HCEC 1CT (cell line): ENCODE measurements at places on chromosomes 4 and X.

GRCh38 chrX:76148041-76148665 is 24.7 kb upstream of the PBDC1 start:
- peak; percentile 22 for DNase-seq

GRCh38 chrX:87160435-87161010 is 357.1 kb upstream of the KLHL4 start:
- no peak for DNase-seq

GRCh38 chr4:106796876-106797275 is 239.2 kb downstream of the DKK2 start:
- no peak for DNase-seq

GRCh38 chr4:110224812-110225211 is 26.4 kb upstream of the ELOVL6 start:
- no peak for DNase-seq

DNA sequence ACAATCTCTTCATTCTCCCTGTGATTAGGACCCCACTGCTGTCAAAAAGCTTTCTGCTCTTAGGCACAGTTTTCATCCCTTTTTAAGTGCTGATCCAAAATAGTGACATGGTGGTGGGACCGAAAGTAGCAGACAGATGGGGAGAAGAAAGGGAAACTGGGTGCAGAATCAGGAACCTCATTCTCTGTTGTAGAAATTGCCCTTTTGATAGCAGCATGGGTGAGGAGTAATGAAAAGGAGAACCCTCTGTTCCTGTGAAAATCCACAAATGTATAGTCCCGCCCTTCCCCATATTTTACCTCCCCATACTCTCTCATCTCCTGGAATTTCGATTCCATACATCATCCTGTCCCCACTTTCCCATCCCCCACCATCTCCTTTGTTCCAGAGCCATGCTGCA is 126.5 kb downstream of the STIM2 start:
- no peak for DNase-seq

- DNase-seq, result no peak
These were observed 203.7 kb upstream of the SLITRK2 start for GRCh38 chrX:145613894-145614293.

- DNase-seq, result no peak
These were observed at the start of gene GALNTL6 for GRCh38 chr4:171812665-171813525. Gene GALNTL6, plus strand, starts transcription at chr4:171813404.

GRCh38 chr4:11768251-11768972 is 339.7 kb upstream of the HS3ST1 start:
- DNase-seq, result no peak

GRCh38 chr4:48985976-48986653 is at the start of gene CWH43:
Gene CWH43, plus strand, starts transcription at chr4:48986275. Its CDS starts 155 bp downstream, at chr4:48986430.
- no peak for DNase-seq

GRCh38 chrX:129790146-129790545 is 10.4 kb downstream of the SASH3 start:
- no peak for DNase-seq

DNA sequence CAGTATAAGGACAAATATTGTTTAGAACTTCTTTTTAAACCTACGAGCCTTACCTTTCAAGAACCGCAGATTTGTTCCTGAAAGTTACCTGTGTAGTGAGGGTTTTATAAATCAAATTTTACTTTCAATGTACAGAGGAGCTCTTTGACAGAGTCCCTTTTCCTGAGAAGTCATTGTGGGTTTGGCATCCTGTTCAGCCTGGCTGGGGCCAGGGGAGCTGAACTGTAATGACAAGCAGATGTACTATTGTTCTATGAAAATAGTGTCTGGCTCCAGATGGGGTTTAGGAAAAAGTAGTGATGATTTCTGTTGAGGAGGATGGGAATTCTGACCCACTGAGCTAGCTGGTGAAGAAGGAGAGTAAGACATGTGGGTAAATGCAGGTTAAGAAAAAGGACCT is 196.2 kb upstream of the PGRMC2 start:
- DNase-seq, result no peak

- peak; percentile 80 for DNase-seq
These were observed 1.5 kb downstream of the CLCN3 start for GRCh38 chr4:169621731-169622492.

DNA sequence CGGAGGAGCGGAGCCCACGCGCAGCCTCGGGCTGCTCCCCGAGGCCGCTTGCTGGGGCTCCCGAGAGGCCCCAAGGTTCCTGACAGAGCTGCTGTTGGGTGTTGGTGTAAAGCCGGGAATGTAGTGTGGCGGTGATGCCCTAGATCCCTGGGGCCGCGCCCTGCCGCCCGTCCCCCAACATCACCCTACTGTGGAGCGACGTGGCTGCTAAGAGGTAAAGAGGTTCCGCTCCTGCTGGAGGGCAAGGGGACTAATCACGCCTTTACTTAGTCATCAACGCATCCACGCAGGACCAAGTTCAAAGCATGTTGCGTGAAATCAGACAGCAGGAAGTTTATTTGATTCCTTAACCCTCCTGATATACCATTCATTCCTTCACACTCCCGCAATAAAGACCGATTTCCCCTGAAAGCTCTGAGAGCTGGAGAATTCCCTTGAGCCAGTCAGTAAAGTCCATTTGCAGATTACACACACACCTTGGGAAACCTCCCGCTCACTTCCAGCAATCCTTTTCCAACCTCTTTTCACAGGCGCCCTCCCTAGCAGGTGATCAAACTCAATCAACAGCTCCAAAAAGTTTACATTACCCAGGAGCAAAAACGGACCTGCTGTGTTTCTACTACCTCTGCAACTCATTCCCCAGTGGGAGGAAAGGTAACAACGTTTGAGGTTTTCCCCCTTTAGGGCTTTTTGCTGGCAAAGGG is 579 bp upstream of the GABRA2 start:
- DNase-seq, result no peak

DNA sequence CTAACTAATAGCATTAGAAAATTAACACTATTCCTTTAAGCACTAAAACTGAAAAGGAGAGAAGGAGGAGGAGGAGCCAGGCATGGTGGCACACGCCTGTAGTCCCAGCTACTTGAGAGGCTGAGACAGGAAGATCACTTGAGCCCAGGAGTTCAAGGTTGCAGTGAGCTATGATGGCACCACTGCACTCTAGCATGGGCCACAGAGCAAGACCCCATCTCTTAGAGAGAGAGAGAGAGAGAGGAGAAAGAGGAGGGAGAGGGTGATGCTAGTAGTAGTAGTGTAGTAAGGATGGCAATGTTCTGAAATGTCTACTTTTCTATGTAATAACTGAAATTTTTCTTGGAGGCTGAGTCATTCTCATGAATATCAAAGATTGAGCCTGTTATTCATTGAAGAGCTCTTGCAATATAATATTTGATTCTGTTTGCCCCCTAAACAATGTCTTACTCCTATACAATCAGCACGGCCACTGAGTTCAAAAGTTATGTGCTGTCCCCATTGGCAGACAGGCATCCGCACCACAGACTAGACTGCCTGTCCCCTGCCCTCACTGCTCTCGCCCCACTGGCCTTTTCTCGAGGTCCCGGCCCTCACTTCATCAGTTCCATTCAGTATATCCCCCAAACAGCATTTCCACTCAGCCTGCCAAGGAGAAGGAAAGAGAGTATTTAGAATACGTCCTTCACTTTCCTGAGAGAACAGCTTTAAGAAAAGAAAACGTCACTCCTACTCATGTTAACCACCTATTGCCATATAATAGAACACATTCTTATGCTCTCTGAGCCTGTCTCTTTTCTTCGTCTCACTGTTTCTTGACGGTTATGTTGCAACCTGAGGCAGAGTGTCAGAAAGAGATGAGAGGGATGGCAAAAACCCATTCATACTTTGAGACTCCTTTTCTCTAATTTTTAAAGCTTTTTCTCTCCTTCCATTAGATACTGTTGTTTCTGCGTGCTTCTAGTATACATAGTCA is 238.1 kb downstream of the PALLD start:
- DNase-seq, result no peak

DNA sequence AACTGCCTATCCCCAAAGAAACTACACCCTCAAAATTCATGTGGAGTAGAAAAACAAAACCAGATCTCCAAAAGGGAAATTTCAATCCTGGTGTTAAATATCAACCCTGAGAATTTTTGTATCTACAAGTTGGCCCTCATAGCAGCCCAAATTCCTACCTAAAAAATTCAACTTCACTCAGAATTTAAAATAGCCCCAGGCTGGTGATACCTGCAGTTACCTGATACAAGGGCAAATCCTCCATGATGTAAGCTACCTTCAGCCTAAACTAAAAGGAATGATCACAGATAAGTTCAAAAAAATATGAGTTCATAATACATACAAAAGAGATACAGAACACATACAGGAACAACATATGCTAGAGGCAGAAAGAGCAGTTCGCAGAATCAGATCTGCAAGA is 138.4 kb downstream of the HNRNPD start:
- no peak for DNase-seq

DNA sequence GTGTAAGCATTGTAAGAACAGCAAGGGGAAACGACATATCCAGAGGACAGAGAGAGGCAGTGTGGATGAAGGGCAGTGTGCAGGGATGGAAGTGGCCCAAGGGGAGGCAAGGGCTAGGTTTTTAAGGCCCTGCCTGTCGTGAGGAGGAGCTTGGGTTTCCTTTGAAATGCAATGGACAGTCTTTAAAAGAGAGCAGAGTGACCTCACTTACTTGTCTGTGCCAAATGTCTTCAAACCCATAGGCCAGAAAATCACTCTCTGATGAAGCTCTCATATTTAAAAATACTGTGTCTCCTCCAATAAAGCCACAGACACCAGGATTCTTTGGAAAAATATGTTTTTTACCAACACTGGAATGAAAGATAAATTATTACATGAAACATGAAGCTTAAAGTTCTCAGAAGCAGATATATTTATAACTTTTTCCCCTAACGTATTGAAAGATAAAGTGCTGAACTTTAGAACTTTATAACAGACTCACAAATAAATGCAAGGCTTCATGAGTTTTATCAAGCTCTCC is 19.2 kb upstream of the ATXN3L start:
- no peak for DNase-seq

DNA sequence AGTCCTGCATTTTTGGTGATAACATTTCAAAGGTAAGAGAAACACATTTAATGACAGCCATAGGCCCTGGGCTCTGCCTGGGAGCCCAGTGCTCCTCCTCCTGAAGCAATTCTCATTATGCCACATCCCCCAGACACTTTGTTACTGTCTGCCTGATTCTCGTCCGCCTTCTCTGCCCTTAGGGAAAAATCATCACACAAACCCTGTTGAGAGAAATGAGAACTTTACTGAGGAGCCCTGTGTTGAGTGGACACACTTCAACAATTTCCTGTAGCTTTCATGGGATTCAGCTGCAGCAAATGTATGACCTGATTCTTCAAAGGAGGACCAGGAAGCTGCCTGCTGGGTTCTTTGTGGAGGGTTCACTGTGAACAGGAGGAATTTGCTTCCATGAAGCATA is 566.5 kb upstream of the FRG1 start:
- DNase-seq, result no peak

DNA sequence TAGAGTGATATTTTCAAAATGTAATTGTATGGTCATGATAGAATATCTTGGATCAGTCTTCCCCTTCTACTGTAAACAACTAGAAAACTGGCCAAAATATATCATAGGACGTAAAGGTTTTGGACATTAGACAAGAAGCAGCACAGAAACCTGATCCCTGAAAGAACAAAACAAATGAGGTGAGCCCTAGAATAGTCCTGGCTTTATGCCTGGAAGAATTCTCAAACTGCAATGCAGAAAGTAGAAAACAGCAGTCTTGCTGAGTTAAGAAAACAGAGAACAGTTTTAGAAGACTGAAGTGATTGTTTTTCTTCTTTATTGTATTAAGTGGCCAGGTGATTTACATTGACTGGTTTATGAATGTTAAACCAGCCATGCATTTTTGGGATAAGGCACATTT is 19.5 kb downstream of the NSUN7 start:
- no peak for DNase-seq

DNA sequence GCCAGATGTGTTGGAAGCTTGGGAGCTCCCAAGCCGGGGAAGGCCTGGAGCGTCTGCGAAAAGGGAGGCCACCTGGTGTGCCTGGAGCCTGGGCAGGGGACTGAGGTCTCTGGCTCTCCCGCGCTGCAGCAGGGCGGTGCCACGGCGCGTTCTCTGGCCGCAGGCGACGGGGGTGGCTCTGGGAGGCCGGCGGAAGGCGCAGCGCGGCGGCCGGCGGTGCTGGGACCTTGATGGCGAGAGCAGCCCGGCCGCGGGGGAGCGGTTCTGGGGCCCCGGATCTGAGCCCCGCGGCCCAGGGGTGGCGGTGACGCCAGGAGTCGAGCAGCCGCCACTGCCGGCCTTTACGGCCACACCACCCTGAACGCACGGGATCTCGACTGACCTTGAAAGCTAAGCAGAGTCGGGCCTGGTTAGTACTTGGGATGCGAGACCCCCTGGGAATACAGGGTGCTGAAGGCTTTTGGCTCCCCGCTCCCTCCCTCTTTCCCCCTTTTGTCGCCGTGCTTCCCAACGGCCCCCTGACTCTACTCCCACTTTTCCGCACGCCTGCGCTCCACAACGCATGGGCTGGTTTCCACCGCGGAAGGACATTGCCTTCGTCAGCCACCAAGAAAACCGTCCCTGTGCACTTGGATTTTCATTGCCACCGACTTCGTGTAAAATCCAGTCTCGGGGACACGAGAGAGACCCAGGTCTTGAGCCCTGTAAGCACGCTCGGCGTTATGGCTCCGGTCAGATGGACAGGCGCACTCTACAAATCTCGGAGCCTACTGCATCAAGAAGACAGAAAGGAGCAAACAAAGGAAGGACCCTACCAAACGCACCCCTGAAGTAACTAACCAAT is 9.5 kb downstream of the FRG2 start:
- DNase-seq, result no peak

DNA sequence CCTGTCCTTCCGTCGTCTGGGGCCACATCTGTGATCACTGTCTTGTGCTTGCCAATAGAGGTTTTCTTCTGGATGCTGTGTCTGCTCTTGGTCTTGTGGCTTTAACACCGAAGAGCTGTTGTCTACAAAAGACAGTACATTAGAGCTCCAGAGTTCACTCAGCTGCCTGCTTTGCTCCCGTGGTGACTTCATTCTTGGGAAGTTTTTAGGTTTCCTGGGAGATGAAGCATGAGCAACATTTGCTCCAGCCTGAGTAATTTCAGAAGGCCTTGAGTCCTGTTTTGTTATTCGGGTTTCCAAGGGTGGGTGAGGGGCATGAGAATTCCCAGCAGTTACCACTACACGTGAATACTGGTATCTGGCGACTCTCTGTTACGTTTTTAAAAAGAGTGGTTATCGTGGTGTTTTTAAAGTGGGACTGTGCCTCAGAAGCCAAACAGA is 189.2 kb downstream of the SHROOM3 start:
- peak; percentile 69 for DNase-seq

- no peak for DNase-seq
These were observed 34.8 kb upstream of the MUC7 start for GRCh38 chr4:70437197-70437596.

DNA sequence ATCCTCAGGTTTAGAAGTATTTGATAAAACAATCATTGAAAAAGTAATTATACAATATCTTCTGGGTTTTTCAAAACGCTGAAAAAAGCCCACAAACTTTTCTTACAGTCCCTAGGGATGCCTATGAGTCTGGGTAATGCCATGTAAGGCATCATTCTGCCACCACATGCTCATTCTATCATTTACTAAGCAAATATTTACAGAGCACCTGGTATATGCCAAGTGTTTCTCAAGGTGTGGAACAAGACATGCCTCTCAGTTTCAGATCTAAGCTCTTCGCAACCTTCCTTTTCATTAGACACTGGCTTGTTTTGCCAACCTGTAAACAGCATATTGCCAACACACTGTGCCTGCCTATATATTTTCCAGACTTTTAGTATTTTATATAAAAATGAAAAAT is 17.7 kb downstream of the MID1 start:
- no peak for DNase-seq
